ENCODE measurements at places on chromosomes 4 and X.

DNA sequence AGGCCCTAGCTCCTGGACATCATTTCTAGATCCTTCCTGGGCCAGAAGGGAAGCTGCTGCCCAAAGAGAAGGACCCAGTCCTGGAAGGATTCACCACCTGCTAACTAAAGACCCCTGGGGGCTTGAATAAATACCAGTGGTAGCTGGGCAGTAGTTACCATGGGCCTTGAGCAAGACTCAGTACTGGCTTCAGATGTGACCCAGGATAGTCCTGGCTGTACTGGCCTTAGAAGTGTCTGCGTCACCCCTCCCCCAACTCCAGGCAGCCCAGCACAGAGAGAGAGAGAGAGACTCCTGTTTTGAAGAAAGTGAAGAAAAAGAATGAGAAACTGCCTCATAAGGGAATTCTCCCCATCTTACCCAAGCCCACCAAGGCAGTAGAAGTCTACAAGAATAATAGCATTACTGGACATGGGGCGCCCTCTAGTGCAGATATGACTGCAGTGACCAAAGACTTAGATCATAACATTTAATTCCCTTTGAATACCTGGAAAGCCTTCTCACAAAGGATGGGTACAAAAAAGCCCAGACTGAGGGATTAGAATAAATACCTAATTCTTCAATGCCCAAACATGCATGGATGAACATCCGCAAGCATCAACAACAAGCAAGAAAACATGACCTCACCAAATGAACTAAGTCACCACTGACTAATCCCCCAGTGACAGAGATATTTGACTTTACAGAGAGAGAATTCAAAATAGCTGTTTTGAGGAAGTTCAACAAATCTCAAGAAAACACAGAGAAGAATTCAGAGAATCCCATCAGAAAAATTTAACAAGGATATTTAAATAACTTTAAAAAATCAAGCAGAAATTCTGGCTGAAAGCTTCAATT lies 171.8 kb downstream of the HNRNPD start:
- DNase-seq = peak; percentile 51

GRCh38 chr4:174304664-174305063 lies 21.0 kb downstream of the CEP44 start:
- DNase-seq = no peak

DNA sequence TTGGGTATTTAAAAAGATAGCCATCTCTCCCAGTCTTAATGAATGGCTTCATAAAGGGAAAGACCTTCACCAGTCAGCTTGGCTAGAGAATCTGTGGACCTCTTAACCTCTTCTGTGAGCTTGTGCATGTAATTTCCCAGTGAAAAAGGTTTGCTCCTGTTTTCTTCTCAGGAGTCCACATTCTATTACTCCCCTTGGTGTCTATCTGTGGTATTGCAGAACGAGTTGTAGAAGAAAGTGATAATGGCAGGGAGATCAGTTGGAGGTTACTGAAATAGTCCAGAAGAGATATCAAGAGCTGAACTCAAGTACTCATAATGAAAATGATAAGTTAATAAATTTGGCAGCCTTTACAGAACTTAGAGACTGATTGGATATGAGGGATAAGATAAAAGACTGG lies 16.5 kb upstream of the VAMP7 start:
- DNase-seq = peak; percentile 0

DNA sequence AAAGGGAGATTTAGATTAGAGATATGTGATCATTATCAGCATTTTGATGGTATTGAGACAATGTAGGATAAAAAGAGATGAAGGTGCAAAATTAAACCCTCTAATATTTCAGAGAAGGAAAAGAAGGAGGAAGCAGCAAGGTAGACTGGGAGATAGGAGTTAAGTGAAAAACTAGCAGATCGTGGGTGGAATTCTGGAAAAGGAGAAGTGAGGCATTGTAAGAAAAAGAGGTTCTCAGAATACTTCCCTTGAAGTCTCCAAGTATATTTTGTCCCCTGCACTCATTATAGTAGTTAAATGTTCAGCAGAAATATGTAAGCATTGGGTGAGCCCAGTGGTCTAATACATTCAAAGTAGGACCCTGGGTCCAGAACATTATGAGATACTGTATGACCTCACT lies 30.3 kb downstream of the COPS4 start:
- no peak for DNase-seq

DNA sequence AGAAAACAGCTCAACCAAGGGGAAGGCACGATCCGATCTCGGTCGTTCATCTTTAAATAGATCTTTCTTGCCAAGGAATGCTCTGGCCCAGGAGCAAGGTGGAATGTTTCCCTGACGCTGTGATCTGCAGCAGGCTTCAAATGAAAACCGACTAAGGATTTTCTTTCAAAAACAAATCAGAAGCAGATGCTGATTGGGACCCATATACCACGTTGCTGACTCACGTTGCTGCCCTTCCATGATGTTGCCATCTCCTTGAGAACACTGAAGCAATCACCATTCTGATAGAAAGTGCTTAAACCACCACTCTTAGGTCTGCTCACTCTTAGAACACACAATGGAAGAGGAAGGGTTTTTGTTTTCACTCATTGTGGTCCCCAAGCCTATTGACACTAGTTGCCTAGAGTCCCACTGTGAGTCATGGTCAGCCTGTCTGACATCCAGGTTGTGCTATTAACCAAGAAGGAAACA lies 26.1 kb downstream of the LAMTOR3 start:
- DNase-seq = no peak

DNA sequence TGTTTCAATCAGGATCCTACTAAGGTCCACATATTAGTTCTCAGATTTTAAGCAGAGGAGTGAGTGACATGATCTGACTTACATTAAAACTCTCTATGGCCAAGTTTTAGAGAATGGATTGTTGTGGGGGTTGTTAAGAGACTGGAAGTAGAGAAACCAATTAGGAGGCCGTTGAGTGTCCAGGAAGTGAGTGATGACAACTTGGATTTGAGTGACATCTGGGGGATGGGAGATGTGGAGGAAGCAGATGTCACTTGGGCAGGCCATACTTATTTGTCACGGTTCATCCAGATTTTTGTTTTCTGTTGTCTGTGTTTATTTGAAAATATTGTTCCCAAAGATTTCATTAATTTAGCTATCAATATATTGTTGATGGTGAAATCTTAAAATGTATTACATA lies 28.3 kb downstream of the ADD1 start:
- DNase-seq = no peak

GRCh38 chr4:79413032-79413885 lies 5.2 kb upstream of the GK2 start:
- DNase-seq = no peak

GRCh38 chr4:153538487-153539357 lies 72.6 kb downstream of the TMEM131L start:
- DNase-seq = no peak

- no peak for DNase-seq
Measured at GRCh38 chrX:148530464-148531077, 30.2 kb downstream of the AFF2 start.

- no peak for DNase-seq
Measured at GRCh38 chr4:26141911-26142638, 178.7 kb upstream of the RBPJ start.

- DNase-seq = no peak
Measured at GRCh38 chr4:181755846-181756245, 487.4 kb upstream of the TENM3 start.

GRCh38 chrX:123731987-123732669 lies 724 bp downstream of the THOC2 start:
- peak; percentile 13 for DNase-seq

DNA sequence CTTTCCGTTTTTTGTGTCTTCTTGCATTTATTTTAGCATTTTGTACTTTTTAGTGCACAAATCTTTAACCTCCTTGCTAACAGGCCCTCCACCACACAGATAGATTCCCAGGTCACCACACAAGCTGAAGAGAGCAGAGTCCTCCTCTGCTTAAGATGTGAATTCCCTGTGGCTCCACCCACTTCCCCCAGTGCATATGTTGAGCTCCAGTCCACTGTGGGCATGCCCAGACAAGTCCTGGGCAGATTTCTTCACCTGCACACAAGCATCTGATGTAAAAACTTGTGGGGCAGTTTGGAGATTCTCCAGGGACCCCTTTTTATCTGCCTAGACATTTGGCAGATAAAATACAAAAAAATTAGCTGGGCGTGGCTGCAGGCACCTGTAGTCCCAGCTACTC lies 19.8 kb upstream of the PASD1 start:
- no peak for DNase-seq

- DNase-seq = no peak
Measured at GRCh38 chrX:119273420-119274192, 37.5 kb downstream of the PGRMC1 start.

GRCh38 chrX:110341189-110342035 lies 17.2 kb upstream of the RTL9 start:
- DNase-seq = peak; percentile 50

GRCh38 chr4:89660444-89661172 lies 176.4 kb downstream of the SNCA start:
- DNase-seq = no peak

- DNase-seq = no peak
Measured at GRCh38 chr4:165222651-165222994, 15.3 kb downstream of the KLHL2 start.

GRCh38 chr4:186902361-186902760 lies 178.7 kb upstream of the FAT1 start:
- DNase-seq = no peak

- no peak for DNase-seq
Measured at GRCh38 chr4:25839687-25840086, 23.1 kb downstream of the SEL1L3 start.

GRCh38 chr4:169818063-169818679 lies 60.4 kb upstream of the HPF1 start:
- DNase-seq = peak; percentile 45

DNA sequence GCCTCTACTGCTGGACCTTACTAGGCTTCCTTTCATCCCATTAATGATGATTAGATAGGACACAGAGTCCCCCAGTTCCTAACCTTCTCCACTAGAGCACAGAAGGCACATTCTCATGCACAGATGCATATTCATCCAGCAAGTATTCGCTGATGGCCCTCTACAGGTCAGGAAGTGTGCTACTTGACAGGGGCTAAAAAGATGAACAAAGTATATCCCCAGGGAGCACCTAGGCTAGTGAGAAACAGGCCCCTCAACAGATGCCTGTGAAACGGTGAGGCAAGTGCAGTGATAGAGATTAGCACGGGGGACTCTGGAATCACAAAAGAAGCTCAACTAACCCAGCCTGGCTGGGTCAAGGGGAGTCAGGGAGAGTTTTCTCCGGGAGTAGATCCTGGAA lies 95.8 kb downstream of the MGST2 start:
- DNase-seq = peak; percentile 40

DNA sequence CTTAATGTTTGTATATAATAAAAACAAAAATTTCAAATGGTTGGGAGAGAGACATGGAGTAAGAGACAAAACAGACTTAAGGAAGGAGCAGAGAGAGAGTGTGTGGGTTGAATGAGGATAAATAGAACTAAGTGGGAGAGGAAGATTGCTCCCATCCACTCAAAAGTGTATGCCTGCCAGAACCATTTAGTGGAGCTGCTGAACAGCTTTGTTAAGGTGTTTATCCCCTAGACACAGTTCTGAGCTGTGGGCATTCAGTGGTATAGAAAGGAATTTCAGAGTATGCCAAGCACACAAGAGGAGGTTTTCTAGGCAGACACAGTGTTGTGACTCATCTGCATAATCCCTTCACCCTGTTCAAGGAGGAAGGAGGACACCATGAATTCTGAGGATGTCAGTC lies 508.6 kb upstream of the EPHA5 start:
- no peak for DNase-seq

GRCh38 chr4:169253904-169254303 lies 16.9 kb downstream of the SH3RF1 start:
- DNase-seq = peak; percentile 26

GRCh38 chr4:187685247-187685646 lies 310.3 kb upstream of the ZFP42 start:
- no peak for DNase-seq

DNA sequence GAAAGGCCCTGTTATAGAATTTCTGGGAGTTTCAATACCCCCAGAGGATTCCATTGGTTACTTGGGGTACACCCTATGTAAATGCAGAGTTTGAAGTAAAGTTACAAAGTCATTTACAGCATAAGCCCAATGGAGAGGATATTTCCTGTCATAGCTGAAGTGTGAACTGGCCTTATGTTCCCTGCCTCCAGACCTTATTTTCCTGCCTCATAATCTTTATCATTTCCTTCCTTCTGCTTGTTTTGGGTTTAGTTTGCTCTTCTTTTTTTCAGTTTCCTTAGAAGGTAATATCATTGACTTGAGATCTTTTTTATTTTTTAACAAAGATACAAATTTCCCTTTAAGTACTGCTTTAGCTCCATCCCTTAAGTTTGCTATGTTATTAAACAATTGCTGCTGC lies 85.4 kb downstream of the PPEF1 start:
- DNase-seq = peak; percentile 6

- DNase-seq = no peak
Measured at GRCh38 chr4:40910706-40911105, 161.0 kb downstream of the NSUN7 start.

DNA sequence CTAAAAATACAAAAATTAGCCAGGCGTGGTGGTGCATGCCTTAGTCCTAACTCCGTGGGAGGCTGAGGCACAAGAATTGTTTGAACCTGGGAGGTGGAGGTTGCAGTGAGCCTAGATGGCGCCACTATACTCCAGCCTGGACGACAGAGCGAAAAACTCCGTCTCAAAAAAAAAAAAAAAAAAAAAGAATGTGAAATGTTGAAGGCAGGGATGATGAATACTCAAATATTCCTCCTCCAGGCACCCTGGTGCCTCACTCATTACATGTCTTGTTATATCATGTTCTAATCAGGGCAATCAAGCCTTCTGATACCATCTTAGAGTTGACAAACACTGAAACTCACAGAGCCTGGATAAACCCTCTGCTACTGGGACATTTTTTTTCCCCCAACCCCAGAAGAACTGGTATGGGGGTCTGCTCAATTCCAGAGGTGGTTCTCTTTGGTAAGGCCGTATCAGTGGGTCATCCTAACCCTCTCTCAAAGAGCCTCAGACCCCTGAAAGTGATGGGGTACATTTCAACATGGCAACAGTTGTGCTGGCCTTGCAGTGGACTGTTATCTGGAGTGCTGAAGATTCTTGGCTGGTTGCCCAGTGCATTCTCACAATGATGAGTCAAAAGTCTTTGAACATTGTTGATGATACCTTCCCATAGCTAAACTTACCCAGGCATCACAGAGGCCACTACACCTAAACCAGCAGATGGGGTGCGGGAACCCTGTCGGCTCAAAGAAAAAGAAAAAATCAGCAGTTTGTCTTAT lies 2.4 kb upstream of the SH3KBP1 start:
- peak; percentile 88 for DNase-seq

Data from SW480 (cell line).